ENCODE measurements at places on chromosomes 3 and 15. TPM values are rescaled to one million over a fixed set of nuclear protein-coding genes. Genes with fewer than 3 reads are reported as not detected.

The ZPLD1 gene
- total RNA-seq: not detected

The SNTN gene
- not detected for total RNA-seq

The FEZF2 gene
- total RNA-seq: not detected

The FETUB gene
- not detected for total RNA-seq

The PLA2G4E gene
- not detected for total RNA-seq

The FOXB1 gene
- total RNA-seq: not detected

The ROPN1B gene
- 0.52 TPM for total RNA-seq

The ACAN gene
- 1.6 TPM for total RNA-seq

The RTP3 gene
- not detected for total RNA-seq

The PP2D1 gene
- not detected for total RNA-seq

The CPN2 gene
- total RNA-seq: not detected

The MESP2 gene
- total RNA-seq: 1.8 TPM

The NECTIN3 gene
- total RNA-seq: 9.1 TPM

The RAD51 gene
- total RNA-seq: 2.3 TPM

The GOLGA6B gene
- total RNA-seq: not detected

The EPHB1 gene
- 1.3 TPM for total RNA-seq

The KBTBD13 gene
- total RNA-seq: not detected

The GOLGA8S gene
- under 0.01 TPM for total RNA-seq

The PRICKLE2 gene
- total RNA-seq: 23.4 TPM

The ABHD6 gene
- total RNA-seq: 5.3 TPM

The C3orf85 gene
- total RNA-seq: not detected

The ZNF710 gene
- 18.1 TPM for total RNA-seq

The DUOXA1 gene
- total RNA-seq: not detected

The FOXL2 gene
- total RNA-seq: not detected

The POLR2M gene
- total RNA-seq: 22.6 TPM

The LMAN1L gene
- total RNA-seq: not detected

The VILL gene
- 10.4 TPM for total RNA-seq

The MASP1 gene
- 2.3 TPM for total RNA-seq

The CFAP100 gene
- not detected for total RNA-seq

The GOLGA8T gene
- total RNA-seq: 0.26 TPM

The METTL6 gene
- 14.5 TPM for total RNA-seq

The ADCY5 gene
- 10.6 TPM for total RNA-seq

The CHL1 gene
- 10.6 TPM for total RNA-seq

The SERINC4 gene
- total RNA-seq: not detected

The CLDN18 gene
- total RNA-seq: 2.0 TPM

The NPAP1 gene
- total RNA-seq: 0.26 TPM

The MANF gene
- 35.6 TPM for total RNA-seq

The ACOX2 gene
- 5.9 TPM for total RNA-seq

The CRYGS gene
- 5.9 TPM for total RNA-seq

The ZWILCH gene
- total RNA-seq: 0.99 TPM

The FANCD2OS gene
- not detected for total RNA-seq

The CHST14 gene
- 4.7 TPM for total RNA-seq

The PCLAF gene
- not detected for total RNA-seq

The FRMD5 gene
- total RNA-seq: 1.3 TPM

The ITIH1 gene
- 4.4 TPM for total RNA-seq

The CYP1A1 gene
- total RNA-seq: 1.6 TPM

The CASR gene
- 8.9 TPM for total RNA-seq

The GPR149 gene
- not detected for total RNA-seq

The IL16 gene
- total RNA-seq: 2.9 TPM

The SLC2A2 gene
- total RNA-seq: 2.9 TPM

The SLCO2A1 gene
- 7.0 TPM for total RNA-seq
